B cell (primary cell): ENCODE measurements at places on chromosomes 3 and 15.

- DNase-seq = no peak
Observed at GRCh38 chr3:11570251-11570650, 73.5 kb downstream of the VGLL4 start.

- no peak for DNase-seq
Observed at GRCh38 chr15:53470743-53471142, 288.7 kb downstream of the WDR72 start.

DNA sequence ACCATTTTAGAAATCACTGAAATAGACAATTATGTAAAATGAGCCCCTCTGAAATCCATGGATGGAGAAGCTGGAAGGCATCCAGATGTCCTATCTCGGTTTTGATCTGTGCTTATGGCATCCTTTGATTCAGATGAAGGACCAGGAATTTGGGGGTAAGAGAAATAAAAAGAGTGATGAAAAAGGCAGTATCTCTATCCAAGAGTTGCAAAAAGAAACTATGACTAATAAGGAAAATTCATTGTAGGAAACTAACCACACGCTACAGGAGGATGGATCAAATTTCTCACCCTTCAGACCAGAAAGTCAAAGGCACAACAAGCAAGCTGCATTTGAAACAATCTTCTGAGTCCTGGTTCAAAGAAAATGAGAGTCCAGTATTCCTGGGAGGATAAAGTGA, 34.8 kb downstream of the SRGAP3 start:
- DNase-seq = no peak

DNA sequence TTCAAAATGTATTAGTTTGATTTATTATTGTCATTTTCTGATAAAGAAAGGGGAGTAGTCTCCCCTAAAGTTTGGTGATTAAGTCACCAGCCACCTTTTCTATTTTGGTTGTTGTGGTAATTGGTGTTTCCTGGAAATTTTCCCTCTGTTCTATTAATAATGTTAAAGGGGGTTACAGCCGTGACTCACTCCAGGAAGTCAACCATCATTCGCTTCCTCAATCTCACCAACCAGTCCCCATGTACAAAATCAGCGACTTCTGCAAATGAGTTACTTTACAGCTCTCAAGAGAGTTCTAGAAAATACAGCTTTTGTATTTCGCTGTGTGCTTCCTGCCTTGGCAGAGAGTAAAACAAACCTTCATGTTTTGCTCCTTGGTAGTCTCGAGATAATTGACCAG, 285.1 kb downstream of the LPP start:
- DNase-seq = peak; percentile 88

- peak; percentile 32 for DNase-seq
Observed at GRCh38 chr15:35078221-35078915, 6.7 kb downstream of the NANOGP8 start.

DNA sequence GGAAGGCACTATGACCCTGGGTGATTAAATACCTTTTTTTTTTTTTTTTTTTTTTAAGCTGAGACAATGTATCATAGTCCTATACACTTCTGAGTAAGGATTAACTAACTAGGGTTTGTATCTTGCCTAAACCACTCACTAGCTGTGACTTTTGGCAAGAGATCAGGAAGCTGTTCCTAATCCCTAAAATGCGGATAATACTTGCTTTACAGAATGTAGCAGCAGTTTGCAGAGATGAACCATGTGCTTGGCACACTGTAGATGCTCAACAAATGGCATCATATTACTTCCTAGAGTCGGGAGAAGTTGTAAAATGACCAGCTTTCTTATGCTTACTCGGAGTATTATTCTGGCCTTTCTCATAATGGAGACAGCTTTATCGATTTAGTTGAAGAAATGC, 25.6 kb upstream of the PYGO1 start:
- DNase-seq = no peak
